ENCODE measurements at places on chromosomes 13 and 19.

- DNase-seq: no peak
Measured at GRCh38 chr13:110305949-110306339, 1.0 kb downstream of the COL4A1 start.

DNA sequence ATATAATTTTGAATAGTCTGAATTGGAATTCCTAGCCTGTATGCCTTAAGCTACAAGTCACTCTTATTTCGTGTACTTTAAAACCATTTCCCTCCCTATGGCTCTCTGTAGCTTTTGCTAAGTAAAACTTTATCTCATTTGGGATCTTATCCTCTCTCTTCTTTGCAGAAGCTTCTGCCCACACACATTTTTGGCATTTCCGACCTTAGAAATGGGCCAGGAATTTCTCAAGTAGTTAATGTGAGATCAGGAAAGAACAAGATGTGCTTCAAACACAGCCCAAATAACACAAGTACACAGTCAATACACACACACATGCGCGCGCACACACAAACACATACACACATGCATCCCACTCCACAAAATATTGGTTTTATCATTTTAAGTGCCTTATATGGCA is 931.0 kb upstream of the MIR17HG start:
- DNase-seq: no peak

DNA sequence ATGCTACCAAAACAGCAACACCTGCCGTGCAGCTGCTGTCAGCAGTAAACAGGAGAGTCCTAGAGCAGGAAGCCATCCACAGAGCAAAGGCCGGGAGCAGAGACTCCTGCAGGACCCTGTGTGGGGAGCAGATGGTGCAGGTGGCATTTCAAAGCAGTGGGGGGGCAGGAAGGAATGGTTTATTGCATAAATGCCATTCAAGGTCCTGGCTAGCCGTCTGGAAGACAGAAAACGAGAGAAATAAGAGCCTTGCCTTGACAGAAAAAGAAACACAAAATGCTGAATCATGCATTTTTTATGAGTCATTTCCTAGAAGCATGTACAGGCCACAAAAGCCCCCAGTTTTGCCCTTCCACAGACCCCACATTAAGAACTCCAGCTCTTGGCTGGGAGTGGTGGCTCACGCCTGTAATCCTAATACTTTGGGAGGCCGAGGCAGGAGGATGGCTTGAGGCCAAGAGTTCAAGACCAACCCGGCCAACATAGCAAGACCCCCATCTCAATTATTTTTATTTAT is 5.4 kb downstream of the RSPH6A start:
- no peak for DNase-seq

GRCh38 chr13:114071410-114071809 is 61.0 kb downstream of the RASA3 start:
- DNase-seq: no peak

- DNase-seq: no peak
Measured at GRCh38 chr13:78594456-78594975, 8.8 kb downstream of the POU4F1 start.

DNA sequence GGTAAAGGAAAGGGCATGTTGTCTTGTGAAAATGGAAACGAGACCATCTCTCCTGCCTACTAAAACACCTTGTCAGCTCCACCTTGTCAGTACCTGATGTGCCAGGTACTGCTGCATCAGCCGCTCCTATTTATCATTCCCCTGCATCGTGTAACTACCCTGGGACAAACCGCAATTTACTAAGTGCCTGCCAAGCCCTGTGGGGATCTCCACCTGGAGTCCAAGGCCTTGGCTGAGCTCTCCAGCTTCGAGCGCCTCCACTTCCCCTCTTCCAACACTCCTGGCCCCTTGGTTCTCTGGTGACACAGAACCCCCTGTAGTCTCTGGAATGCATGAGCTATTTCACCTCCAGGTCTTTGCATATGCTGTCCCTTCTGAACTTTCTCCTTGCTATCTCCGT is 25.9 kb upstream of the CCNP start:
- no peak for DNase-seq

DNA sequence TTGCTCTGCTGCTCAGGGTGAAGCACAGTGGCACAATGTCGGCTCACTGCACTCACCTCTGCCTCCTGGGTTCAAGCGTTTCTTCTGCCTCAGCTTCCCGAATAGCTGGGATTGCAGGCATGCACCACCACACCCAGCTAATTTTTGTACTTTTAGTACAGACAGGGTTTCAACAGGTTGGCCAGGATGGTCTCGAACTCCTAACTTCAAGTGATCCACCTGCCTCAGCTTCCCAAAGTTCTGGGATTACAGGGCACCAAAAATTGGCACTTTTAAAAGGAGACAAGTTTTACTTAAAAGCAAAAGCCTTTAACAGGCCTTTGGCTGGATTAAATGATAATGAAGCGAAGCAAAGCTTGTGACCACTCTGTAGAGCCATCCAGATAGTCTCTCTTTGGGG is 12.5 kb upstream of the TSHZ3 start:
- no peak for DNase-seq

DNA sequence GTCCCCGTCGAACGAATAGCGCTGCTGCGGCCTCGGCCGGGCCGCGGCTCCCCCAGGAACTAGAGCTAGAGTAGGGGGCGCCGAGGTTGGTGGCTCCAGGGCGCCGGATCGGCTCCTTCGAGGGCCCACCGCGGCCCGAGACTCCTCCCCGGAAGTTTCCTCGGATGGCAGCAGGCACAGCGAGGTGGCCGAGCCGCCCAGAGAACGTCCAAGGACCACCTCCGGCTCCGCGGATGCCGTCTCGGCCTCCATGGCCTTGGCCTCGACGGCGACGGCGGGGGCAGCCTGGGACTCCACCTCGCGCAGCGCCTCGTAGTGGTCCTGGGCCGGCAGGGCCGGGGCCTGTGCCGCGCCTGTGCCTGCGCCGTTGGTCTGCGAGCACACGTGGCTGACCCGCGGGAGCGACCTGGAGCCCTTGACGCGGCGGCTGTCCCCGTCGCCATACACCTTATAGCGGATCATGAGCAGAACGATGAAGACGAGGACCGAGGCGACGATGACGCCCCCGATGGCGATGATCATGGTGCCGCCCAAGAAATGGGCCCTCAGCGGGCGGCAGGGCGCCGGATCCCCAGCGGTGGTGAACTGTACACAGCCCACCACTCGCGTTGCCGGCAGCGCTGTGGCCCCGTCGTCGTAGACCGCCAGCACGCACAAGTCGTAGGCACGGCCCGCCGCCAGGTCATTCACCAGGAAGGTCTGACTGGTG is 11.8 kb downstream of the IFNL1 start:
- DNase-seq: no peak

DNA sequence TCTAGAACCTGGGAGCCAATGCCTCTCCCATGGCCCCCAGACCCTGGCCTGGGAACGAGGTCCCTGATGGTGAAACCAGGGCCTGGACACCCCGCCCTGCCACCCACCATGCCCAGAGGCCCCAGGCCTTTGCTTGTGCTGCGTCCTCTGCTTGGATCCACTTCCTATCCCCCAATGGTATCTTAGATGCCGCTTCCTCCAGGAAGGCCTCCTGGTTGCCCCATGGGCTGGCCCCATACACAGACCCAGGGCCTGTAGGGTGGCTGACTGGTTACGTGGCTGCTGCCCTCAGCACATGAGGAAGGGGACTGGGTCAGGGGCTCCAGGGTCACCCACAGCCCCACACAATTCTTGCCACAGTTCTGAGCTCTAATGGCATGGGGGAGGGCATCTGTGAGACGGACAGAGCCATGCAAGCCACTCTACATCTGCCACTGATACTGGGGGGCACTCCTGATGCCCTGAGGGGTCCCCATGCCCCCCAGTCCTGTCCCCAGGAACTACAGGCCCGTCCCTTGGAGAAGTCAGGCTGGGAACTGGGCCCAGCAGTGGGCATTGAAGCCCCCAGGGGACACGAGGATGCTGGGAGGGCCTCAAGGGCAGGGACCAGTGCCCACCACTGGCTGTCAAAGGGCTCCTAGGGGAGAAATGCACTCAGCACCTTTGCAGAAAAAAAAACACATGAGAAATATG is 5.0 kb downstream of the RPL36 start:
- DNase-seq: no peak

- DNase-seq: peak; percentile 75
Measured at GRCh38 chr13:103525530-103525929, 459.3 kb upstream of the SLC10A2 start.

DNA sequence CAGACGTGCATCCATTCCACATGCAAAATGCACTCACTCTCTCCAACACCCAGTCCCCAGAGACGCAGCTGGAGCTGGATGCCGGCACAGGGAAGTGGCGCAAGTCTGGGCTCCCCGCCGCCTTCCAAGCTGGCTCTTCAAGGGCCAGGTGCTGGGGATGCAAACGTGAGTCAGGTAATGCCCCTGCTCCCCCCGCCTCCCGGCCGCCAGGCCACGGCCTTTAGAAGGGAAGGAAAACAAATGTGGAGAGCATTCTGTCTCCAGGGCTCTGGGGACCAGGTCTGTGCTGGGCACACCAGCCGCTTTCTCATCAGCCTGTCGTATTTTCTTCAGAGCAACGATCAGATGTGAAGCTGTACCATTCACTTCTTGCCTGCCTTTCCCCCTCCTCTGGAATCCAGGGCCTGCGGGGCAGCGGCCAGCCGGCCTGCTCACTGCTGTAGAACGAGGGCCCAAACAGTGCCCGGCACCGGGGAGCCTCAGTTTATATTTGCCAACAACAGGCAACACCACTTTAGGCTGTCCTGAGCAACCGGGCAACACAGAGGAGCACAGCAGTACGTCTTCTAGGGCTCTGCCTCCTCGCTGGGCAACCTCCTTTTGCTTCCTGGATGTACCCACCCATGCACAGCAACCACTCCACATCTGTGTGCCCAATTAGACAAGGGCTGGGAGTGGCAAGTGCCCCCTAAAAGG is 3.8 kb downstream of the RAB20 start:
- DNase-seq: no peak

DNA sequence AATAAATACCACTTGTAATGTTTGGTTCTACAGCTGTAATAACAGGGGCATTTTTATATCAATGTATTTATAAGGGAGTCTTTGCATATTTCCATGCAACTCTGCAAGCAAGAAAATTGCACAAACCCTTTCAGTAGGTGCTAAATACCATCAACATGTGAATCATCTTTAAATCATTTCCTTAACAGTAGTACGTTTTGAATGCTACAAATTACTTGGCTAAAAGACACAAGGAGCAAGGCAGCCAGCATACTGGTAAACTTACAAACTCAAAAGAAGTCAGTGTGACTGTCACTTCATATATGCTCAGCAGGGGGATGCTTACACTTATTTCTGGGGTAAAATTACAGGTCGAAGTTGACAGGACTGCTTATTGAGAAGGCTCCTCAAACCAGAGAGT is 402.4 kb downstream of the EFNB2 start:
- no peak for DNase-seq

GRCh38 chr19:39641773-39642172 is 13.9 kb upstream of the LGALS16 start:
- DNase-seq: no peak

DNA sequence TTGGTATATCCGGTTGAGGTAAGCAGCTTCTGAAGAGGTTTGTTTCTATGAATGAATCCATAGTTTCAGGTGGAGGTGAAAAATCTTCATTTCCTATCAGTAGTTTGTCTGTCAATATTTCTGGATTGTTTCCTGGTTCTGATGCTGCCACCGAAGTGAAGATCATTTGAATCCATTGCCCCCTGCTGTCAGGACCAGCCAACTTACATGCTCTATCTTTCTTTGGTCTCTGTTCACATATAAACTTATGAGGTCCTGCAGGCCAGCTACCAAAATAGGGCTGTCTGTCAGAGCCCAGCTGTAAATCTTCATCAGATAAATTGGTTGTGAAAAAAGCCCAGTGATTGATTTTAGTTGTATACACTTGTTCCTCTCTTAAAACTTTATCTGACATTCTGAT is 15.2 kb upstream of the N4BP2L1 start:
- no peak for DNase-seq

GRCh38 chr19:13260883-13261653 is 110.9 kb downstream of the IER2 start:
- DNase-seq: no peak

- DNase-seq: no peak
Measured at GRCh38 chr13:43044720-43045301, 21.4 kb downstream of the DNAJC15 start.

- no peak for DNase-seq
Measured at GRCh38 chr19:13209484-13210338, 59.5 kb downstream of the IER2 start.

GRCh38 chr19:40685563-40685962 is 4.9 kb downstream of the NUMBL start:
- no peak for DNase-seq

DNA sequence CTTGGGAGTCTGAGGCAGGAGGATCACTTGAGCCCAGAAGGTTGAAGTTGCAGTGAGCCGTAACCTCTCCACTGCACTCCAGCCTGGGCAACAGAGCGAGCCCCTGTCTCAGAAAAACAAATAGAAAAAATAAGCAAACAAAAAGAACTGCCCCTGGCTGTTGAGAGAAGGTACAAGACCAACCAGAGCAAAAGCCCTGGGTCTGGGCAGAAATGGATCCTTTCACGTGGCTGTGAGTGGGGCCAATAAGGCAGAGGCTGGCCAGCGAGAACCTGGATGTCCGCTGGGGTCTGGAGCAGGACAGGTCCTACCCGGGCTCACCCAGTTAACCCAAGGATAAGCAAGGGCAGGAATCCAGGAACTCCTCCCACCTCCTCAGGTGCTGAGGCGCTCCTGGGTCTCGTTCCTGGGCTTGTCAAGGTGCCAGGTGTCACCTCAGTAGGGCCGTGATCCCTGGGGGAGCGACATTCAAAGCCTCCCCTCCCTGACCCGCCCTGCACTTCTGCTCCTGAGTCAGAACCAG is 4.7 kb upstream of the SLC5A5 start:
- DNase-seq: no peak

GRCh38 chr19:2977746-2978138 is 378 bp downstream of the TLE6 start:
- no peak for DNase-seq

DNA sequence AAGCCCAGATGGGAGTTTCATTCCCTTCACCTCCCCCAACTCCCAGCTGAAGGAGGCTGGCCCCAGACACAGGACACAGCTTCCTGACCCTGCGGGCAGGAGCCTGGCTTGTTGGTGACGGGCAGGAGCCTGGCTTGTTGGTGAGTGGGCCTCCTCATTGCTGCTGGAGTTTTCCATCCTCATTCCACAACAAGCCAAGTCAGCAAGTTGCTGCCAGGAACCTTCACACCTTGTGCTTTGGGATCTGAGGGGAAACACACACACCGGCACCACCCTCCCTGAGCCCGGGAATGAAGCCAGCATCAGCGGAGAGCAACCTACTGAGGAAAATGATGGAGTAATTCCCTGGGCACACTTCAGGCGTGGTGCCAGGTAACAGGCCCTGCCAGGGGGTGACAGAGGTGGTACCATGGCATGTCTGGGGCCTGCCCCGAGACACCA is 74.9 kb downstream of the ALOX5AP start:
- peak; percentile 42 for DNase-seq

DNA sequence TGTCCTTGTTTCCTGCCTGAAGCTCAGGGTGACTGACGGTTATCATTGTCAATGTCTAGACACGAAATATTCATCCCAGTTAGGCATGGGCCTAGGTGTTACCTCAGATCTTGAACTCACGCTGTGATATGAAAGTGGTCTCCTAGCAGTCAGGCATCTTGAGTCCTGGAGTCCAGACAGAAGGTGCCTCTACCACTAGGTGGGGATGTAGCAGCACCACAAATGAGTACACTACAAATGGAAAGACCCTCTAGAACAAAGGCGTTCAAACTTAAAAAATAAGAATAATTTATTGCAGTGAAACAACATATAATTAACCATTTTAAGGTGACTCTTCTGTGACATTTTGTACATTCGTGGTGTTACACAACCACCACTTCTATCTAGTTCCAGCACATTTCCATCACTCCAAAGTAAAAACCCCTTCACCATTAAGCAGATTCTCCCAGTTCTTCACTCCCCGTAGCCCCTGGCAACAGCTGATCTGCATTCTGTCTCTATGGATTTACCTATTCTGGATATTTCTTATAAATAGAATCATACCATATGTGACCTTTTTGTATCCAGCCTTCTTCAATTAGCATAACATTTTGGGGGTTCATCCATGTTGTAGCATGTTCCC is 11.9 kb upstream of the FRY start:
- peak; percentile 15 for DNase-seq
